ENCODE measurements at places on chromosomes 1 and 21.

DNA sequence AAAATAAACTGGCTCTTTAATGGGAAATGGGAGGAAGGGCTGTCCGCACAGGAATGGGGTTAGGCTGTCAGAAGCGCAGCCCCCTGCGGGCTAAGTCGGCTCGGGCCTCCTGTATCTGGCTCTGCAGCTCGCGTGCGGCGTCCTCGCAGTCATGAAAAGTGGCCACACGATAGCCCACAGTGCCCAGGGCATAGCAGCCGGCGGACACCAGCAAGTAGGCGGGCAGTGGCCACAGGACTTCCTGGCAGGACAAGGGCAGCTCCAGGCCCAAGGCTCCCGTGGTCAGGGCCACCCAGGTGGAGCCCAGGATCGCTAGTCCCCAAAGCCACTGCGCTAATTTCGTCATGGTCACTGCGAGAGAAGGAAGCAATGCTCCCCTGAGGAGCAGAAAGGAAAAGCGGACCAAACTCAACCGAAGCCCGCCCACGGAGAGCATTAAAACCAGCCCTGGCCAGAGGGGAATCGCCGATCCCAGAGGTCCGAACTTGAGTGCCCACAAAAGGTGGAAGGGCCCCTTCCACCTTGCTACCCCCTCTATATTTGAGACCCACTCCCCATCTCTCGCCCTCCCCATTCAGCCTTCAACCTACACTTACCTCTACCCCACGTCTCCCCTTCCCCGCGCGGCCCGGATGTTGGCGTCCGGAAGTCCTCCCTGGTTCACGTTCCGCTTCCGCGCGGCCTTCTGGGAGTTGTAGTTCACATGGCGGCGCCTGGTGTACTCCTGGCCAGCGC lies at the start of gene DPM3:
DPM3 (minus strand) TSS at position 637 of the 735 bp plus-strand sequence; CDS start at position 346, 291 bp downstream.
- DNase-seq = peak; percentile 97

DNA sequence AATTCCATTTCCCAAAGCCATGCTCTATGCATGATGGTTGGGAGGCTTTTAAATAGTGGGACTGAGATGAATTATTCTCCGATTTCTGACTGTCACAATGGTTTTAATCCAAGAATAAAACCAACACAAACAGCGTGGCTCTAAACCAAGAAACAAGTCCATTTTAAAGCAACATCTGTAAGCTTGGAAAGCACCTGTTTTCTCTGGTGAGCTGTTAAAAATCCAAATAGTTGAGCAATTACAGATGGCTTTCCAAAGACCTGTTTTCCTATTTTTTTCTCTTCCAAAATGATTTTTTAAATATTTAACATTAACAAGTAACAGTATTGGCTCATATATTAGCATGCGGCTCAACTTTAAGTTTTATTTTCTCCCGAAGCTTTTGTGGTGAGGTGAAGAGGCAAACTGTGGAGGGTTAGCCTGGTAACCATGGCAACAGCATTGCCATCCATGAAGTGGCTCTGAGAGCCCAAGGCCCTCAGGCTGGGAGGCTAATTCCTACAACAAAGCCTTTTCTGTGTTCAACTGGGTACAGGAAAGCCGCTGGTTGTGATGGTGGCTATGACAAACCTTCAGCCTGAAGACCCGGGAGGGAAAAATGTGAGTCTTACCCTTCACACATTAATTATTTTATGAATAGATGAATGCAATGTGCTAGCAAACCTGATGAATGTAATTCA lies 56.7 kb upstream of the B3GALT5 start:
- no peak for DNase-seq

DNA sequence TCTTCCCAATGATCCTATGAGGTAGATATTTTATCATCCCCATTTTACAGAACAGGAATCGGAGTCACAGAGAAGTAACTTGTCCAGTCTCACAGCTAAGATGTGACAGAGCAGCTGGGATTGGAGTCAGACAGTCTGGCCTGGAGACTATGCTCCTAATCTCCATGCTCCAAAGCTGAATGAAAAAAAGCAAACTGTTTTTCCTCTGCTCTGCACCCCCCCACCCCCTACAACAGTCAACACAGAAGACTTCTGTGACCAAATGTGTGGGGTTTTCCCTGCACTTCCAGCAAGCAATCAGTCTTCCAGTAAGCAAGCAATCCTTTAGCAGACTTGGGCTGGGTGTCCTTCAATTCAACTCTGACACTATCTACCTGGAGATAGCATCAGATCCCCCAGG lies 33.2 kb downstream of the KIRREL1 start:
- DNase-seq = no peak

DNA sequence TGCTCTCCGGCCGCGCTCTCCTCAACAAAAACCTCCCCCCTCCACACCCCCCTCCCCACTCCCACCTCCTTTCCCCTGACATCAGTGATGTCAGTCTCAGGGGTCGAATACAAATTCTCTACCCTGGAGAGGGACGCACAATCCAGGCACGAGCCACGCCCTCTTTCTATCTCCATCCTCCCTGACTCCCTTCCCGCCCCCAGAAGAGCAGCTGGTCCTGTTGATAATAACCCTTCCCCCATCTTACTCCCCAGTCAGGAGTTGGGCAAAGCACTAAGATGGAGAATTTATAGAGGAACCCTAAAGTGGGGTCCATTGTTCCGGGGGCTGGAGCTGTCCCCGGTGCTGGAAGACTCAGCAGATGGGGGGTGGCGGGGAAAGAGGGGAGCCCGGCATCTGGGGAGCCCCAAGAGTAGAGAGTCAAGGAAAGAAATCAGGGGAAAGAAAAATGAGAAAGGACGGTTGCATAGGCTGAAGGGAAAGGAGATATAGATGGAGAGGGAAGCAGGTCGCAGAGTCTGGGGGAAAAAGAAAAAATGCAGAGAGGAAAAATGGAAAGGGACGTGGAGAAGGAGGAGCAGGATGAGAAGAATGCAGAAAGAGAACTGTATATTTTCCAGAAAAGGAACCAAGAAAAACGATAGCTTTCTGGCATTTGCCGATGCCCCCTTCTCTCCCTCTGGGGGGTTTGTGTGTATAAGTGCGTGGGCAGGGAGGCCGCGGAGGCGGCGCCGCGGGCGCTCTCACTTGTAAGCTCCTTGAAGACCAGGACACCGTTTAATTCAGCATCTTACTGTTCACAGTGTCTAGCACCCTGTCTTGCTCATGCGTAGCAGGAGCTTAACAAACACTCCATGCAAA lies at the start of gene CELF3:
CELF3 (minus strand) TSS at position 33 of the 861 bp plus-strand sequence. CDS start 783 bp downstream, outside the sequence.
- peak; percentile 31 for DNase-seq

GRCh38 chr21:42124826-42125570 lies 53.9 kb downstream of the UMODL1 start:
- no peak for DNase-seq

DNA sequence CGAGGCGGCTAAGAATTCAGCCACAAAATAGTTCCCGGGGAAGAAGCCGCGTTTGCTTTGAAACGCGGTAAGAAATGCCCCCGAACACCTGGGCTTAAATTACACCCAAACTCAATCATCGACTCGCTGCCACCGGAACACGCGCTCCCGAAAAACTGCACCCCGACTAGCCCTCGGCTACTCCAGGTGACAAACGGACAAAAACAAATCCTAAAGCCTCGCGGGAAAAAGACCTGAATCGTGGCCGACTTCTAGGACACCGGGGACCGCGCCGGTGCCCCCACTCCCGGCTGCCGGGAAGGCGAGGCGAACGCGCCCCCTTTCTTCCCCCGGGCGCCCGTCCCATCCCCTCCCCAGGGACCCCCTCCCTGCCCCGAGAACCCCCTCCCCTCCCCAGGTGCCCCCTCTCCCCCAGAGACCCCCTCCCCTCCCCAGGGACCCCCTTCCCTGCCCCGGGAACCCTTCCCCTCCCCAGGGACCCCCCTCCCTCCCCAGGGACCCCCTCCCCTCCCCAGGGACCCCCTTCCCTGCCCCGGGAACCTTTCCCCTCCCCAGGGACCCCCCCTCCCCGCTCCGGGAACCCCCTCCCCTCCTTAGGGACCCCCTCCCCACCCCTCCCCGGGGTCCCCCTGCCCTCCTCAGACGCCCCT lies 628 bp downstream of the C1orf159 start:
- DNase-seq = peak; percentile 45

DNA sequence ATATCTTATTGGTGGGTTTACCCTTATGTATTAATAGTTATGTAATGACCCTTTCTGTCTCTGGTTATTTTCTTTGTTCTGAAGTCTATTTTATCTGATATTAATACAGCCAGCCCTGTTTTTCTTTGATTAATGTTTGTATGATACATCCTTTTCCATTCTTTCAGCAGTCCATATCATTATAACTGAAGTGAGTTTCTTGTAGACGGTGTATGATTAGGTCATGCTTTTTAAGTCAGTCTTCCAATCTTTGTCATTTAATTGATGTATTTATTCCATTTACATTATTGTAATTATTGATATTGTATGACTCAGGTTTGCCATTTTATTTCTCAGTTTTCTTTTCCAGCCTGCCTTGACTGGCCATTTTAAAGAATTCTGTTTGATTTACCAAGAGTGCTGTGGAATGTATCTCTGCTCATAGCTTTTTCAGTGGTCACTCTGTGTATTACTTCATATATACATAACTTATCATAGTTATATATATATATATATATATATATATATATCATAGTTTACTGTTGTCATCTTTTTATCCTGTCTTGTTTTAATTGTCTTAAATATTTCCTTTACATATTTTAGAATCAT lies 10.5 kb downstream of the RAB4A start:
- DNase-seq = peak; percentile 29

DNA sequence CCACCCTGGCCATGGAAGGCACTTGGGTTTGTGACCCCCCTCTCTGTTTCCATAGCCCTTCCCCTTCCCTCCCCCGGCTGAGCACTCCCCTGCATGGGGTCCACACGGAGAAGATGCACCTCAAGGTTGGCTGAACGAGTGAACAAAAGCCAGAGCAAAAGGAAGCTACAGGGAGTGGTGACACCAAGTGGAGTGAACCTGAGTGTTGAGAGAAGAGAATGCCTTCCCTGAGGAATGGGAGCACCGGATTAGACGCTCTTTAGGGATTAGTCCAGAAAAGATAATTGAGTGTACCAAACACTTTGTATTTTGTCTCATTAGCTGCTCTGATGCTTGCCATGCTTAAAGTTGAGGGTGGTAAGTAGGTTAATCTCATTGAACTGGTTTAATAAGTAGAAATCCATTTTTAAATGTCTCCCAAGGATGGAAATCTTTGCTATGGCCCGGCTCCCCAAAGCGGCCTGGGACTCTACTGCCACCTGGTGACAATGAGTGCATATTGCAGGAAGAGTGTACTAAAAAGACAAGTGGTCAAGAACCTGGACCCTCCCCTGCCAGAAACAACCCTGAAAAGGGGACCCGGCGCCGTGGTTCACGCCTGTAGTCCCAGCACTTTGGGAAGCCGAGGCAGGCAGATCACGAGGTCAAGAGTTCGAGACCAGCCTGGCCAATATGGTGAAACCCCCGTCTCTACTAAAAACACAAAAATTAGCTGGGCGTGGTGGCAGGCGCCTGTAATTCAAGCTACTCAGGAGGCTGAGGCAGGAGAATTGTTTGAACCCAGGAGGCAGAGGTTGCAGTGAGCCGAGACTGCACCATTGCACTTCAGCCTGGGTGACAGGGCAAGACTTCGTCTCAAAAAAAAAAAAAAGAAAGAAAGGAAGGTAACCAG lies 150.6 kb upstream of the ZC3H12A start:
- DNase-seq = no peak

- no peak for DNase-seq
These were observed 63.0 kb downstream of the DISP1 start for GRCh38 chr1:222877854-222878253.

DNA sequence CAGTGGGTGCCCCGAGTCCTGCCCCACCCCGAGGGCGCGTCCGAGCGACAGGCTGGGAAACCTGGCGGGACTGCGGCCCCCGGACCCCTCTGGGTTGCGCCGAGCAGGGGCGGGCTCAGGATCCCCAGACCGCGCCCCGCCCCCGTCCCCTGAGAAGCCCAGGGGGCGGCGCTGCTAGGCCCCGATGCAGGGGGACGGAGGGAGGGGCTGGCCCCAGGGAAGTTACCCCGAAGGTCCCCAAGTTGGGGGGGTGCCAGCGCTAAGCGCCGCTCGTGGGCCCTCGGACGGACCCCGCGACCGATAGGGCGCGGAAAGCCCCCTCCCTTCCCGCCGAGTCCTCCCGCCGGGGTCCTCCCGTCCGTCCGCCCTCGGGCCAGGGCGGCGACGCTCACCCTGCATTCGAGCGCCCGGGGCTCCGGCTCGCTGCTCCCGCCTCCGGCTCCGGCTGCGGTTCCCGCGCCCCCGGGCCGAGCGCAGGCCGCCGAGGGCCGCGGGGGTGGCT lies 414 bp downstream of the GPR153 start:
- peak; percentile 46 for DNase-seq

- no peak for DNase-seq
These were observed 200.0 kb downstream of the KCNK2 start for GRCh38 chr1:215282557-215282956.

- no peak for DNase-seq
These were observed 2.1 kb upstream of the XKR8 start for GRCh38 chr1:27957655-27958054.

DNA sequence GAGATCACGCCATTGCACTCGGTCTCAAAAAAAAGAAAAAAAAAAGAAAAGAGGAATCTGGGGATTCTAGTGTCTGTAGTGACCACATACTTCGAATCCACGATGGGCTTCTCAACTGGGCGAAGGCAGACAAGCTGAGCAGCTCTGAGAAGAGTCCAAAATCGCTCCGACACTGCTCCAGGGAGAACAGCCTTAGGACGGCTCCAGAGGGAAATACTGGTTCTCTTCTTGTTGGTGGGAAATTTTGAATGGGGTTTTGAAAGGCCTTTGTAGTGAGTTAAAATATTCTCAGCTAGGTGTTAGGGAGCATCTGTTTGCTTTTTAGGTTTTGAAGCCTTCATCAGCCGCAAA lies 18.3 kb upstream of the HJV start:
- no peak for DNase-seq

DNA sequence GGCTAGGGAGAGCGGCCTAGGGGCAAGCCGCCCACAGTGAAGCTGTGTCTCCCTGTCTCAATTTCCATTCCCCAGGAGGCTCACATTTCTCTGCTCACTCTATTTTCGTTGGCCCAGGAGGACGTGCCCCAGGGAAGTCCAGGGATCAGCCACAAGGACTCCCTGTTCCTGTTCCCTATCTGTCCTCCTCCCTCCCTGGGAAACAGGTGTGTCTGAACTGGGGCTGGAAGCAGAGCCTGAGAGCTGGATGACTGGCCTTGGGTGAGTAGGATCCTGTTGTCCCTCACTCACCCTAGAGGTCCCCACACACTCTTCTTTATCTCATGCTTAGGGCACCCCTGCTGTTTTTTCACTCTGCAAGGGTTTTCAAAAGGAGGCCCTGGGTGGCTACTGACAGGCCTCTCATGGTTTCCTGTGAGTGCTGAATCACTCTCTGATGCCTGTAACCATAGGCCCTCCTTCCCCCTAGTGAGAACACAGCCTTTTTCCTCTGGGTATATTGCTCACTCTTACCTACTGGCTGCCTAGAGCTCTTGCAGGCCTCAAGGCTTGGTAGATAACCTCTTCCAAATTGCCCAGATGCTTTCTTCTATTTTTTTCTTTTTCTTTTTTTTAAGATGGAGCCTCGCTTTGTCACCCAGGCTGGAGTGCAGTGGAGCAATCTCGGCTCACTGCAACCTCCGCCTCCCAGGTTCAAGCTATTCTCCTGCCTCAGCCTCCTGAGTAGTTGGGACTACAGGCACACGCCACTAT lies 3.3 kb upstream of the UTP11 start:
- DNase-seq = peak; percentile 36

DNA sequence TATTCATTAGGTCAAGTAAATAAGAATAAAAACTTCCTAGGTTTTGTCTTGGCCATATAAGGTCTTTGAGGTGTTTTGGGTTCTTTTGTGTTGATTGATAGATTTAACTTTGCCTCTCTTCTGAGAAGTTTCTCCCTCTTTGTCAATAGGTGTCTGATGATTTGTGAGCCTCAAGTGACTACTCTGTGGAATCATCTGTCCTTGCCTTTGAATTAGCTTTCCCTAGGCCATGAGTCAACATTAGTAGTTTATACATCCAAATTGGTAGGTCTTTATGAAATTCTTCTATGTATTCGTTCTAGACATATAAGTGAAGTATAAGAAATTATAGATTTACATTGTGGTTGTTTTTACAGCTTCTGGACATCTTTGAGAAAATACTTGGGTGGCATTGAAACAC lies 864.4 kb downstream of the USP25 start:
- DNase-seq = no peak
